ENCODE measurements at places on chromosomes 7 and 10.

DNA sequence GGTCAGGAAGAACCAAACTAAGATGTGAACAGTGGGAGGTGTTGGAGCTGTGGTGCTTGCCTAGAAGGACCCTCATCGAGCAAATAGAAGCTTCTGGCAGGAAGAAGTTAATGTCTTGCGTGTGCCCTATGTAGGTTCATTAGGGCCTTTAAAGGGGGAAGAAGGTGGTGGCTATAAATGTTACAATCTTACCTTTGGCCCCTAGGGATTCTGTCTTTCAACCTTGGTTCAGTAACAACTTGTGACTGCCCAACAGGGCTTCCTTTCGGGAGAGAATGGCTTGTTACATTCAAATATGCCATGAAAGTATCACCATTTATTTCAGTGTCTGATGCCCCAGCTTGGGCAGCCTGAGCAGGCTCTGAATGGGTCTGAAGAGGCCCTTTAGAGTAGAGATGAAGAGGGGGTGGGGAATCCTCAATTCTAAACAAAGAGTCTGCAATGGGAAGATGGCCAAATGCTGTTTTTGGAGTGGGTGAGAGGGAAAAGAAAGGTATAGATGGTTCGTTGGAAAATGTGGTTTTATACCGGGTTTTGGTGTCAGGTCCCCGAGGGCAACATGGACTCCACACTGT, 108.0 kb downstream of the TCF7L2 start:
- DNase-seq, result no peak

DNA sequence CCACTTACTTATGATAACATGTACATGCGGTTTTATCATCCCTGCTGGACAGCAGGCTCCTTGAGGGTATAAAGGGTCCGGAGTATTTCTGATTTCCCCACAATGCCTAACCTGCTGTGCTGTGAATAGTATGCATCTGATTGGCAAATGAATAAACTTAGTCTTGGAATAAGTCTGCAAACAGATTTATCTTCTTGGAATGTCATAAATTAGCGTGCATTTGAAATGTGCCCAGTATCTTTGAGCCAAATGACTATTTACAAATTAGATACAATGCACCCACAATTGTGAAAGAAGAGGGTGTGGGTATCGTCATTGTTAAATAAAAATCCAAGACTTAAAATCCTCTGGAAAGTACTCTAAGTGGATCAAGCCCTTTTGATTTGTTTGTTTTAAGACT, 106.0 kb downstream of the OSBPL3 start:
- DNase-seq, result no peak

- DNase-seq, result no peak
Measured at GRCh38 chr10:67043041-67043440, 117.2 kb downstream of the LRRTM3 start.

GRCh38 chr10:96664563-96664962, 55.8 kb downstream of the PIK3AP1 start:
- DNase-seq, result no peak

DNA sequence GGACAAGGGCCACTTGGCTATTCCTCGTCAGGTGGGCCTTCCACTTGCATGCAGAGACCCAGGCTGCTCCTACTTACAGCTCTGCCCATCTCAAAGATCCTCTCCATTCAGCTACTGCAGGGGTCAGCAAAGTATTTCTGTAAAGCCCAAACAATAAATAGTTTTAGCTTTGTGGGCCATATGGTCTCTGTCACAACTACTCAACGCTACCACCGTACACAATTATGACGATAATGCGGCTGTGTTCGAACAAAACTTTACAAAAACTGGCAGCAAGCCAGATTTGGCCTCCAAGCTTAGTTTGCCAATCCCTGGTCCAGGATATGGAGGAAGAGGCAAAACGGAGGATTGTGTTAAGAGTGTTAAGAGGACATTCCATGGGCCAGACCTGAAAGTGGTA, 12.8 kb downstream of the RAB11FIP2 start:
- no peak for DNase-seq

GRCh38 chr10:132384618-132385388, 12.2 kb upstream of the PWWP2B start:
- DNase-seq, result no peak

DNA sequence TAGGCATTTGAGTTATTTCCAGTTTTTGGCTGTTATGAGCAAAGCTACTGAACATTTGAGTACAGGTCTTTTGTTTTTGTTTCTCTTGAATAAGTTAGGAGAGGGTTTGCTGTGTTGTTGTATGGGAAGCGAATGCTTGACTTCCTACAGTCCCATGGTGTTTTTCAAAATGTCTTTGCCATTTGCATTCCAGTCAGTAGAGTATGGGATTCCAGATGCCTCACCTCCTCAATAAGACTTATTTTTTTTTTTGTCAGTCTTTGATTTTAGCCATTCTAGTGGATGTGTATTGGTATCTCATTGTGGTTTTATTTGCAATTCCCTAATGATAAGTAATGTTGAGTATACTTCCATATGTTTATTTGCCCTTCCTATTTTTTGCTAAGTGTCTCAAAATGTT, 19.4 kb downstream of the CDK13 start:
- DNase-seq, result no peak

DNA sequence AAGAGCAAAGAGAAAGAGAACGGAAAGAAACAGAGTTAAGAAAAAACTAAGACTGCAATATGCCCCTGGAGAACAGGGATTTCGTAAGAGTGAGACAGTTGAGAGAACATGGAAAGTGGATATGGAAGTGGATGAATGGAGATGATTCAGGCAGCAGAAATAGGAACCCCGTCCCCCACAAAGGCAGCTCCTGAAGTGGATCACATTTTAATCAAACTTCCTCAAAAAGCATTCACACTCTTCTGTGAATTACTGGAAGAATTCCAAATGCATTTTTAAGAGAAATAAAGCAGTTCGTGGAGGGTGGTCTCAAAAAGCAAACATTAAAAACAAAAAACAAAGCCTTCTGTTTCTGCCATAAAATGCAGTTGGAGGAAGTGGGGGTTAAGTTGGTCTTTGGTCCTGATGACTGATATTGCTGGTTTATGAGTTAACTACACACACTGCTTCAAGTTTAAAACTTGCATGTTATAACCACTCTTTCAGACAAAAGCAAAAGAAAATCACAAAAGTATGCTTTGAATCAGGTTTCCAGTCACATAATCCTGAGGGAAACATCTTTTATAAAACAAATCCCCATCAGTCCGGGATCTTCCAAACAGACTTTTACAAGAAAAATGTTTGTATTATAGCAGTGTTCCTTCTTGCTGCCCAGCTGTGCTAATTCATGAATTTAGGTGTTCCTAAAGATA, 214.3 kb downstream of the FANK1 start:
- DNase-seq, result no peak

DNA sequence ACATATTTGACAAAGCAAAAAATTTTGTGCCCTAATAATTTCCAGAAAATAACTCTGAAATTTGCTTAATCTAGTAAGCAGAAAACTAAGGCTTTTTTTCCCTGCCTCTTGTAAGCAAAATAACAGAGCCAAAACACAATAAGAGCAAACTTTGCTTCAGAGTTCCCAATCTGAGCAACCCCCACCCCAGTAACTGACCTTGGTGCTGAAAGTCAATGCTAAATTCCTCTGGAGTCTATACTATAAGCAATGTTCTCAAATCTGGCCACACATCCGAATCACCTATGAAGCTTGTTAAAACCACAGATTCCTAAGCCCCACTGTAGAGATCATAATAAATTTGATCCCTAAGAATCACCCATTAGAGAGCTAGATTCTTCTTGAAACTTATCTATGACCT, 150.5 kb downstream of the ELAPOR2 start:
- DNase-seq, result no peak

DNA sequence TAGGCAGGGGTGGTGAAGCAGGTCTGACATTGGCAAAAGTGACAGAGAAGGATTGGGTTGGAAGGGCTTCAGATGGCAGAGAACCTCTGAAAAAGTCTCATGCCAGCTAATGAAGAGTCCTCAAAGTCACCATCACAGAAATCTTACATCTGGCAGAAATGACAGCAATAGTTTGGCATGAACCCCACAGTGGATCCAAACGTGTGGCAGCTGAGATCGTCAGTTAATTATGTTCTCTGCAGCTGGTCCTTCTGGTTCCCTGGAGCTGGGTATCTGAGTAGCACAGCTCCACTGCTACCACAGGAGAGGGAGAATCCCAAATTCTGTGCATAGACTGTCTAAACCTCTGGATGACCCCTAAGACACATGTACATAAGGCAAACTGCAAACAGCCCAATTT, 73.4 kb downstream of the ALOX5 start:
- no peak for DNase-seq

- DNase-seq, result no peak
Measured at GRCh38 chr7:134174795-134175261, 47.7 kb downstream of the LRGUK start.

GRCh38 chr7:106463851-106464611, 179.2 kb upstream of the NAMPT start:
- DNase-seq, result no peak

DNA sequence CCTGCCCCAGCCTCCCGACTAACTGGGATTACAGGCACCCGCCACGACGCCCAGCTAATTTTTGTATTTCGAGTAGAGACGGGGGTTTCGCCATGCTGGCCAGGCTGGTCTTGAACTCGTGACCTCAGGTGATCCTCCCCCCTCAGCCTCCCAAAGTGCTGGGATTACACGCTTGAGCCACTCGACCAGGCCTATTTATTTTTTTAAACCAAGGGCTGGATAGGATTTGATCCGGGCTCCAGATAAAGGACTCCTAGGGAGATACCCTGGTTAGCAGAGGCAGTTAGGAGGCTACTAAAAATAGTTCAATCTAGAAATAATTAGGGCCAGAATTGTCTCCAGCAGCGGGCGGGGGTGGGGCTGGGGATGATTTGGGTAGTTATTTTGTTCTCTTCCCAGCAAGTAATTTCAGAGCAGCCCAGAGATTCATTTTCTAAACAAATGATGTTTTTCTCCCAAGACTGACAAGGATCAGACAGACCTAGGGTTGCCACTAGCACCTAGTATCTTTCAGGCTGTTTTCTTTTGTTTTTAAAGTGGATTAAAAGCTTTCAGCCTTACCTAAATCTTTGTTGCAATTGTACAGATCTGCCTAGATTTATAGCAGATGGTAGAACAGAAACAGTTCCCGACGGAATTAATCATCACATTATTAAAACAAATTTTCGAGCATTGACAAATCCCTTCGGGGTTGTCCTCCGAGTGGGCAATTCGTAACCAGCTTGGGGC, 859 bp upstream of the SMC3 start:
- DNase-seq, result no peak

GRCh38 chr7:13050703-13051102, 363.3 kb downstream of the ARL4A start:
- no peak for DNase-seq

- no peak for DNase-seq
Measured at GRCh38 chr7:131745390-131746248, 189.2 kb upstream of the PODXL start.

GRCh38 chr7:154968336-154969001, 34.5 kb downstream of the PAXIP1 start:
- no peak for DNase-seq

- no peak for DNase-seq
Measured at GRCh38 chr10:29252811-29253689, 35.8 kb upstream of the LYZL1 start.

DNA sequence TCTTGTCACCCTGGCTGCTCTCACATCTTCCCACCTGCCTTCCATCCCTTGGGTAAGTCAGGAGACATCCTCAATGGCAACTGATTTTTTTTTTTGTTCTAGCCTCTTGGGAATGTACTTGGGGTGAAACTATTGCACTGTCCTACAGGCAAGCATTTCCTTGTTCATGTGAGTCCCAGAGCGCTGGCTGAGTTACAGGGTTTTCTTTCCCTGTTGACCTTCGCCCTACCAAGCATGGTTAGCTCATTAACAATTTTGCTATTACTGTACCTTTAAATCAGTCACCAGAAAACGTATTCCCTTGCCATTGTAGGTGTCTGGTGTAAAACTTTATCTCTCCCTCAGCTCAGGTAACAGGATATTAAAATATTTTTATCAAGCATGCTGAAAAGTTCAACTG, 98.9 kb downstream of the PRLHR start:
- no peak for DNase-seq

DNA sequence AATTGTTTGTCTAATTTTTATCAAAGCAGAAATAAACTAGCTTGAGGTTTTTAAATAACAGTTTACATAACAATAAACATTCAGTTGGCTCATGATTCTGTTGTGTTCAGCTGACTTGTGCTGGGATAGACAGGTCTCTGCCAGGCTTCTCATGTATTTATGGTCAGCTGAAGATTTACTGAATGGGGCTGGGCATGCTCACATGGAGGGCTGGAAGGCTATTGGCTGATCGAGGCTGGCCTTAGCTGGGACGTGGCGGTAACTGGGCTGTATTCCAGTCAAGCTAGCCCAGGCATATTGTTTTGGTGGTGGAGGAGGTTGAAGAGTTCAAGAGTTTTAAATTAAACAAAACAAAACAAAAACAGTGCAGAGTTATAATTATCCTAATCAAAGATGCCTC, 251.0 kb upstream of the MTPN start:
- no peak for DNase-seq

DNA sequence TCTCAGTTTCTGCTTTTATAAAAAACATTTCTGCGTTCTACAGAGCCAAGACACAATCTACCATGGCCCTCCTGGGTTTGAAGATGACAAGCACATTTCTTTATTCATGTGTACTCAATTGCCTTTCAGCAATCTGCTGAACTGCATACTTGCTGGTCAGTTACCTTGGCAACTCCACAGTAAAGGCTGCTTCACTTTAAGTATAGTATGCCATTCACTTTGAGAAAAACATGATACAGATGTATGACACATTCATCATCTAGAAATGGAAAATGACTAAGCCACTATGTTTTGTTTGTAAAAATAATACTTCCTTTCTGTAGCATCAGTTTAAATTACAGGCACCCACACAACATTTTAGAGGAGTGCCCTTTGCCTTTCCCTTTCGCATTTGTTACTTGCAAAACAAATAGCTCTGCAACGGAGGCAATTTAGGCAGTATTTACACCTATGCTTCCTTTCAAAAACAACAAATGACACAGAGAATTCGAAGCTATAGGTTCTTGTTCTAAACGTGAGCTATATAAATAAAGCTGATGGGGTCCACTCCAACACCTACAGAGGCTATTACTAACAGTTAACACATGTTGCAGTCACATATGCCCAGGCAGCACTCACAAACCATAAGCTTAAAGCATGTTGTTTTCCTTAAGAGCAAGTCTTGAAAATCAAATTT, 23.5 kb downstream of the SGCE start:
- DNase-seq, result no peak

DNA sequence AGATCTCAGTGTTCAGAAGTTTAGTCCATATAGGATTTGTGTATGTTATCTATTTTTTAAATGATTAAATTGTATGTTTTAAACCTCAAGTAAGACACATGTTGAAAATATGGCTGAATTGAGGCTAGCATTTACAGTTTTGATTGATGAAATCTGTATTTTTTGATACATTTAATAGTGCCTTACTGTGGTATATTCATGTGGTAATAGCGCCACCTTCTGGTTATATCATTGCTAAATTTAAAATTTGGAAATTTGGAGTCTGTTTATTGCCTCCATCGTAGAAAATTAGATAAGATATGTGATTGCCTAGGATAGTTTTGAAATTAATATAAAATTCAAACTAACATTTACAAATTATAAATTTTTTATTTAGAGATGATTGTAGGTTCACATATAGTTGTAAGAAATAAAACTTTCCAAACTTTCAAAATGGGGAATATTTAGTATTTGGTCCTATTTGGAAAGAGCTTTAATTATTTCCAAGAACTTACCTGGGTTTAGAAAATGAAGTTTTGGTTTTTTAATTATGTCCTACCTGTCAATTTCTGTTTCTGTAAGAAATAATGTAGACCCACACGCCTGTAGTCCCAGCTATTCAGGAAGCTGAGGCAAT, 19.1 kb upstream of the ARMS2 start:
- no peak for DNase-seq
